ENCODE measurements at places on chromosomes 7 and 10. TPM values are rescaled to one million over a fixed set of nuclear protein-coding genes. Genes with fewer than 3 reads are reported as not detected.

- no peak for DNase-seq
Measured at GRCh38 chr10:25493122-25493893, 318.5 kb downstream of the GPR158 start.

DNA sequence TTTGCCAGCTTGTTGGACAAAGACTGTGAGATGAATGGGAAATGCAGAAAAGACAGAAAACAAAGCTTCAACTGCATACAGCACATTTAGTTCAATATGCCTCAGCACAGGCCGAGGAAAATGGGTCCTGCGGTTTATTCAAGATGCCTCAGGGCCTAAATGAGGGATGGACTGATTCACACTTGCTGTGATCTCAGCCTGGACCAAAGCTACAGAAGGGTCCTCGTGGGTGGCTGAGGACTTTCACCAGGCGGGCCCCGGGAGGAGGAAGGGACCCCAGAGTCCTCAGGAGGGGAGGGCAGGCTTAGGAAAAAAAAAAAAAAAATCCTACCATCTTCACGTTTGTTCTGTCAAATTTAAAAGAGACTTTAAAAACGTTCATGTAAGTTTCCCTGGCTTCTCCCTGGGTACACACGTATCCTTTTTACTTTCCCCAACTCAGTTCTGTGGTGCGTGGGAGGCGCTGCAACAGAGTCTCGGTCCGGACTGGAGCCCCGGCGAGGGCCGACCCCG, 624 bp upstream of the ZNF783 start:
- no peak for DNase-seq

GRCh38 chr10:1233031-1233430, 176.8 kb downstream of the WDR37 start:
- no peak for DNase-seq

GRCh38 chr10:101285519-101286070, 56.3 kb upstream of the LBX1 start:
- DNase-seq: no peak

DNA sequence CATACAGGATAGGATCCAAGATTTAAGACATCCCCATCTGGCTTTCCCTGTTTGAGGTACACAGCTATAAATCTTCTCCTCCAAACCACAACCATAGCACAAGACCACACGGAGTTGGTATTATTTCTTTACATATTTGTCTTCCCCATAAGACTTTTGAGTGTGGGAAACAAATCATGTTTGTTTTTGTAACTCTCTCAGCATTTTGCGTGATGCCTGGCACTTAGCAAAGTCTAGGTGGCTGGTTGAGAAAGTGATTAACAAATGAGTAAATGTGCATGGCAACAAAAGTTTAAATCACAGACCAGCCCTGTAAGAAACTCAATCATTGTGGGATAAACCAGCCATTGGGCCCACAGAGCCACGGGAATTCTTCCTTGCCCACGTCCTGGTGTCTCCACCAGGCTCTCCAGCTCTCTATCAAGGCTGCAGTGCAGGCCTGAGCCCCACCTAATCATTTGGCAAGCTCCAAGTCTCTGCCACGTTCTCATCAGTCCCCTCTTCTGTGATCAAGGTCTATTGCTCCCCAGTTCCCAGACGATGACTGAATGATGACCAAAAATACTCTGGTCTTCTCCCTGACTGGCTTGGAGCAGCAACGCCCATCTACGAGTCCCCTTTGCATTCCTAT, 317.8 kb downstream of the TNS3 start:
- DNase-seq: no peak

GRCh38 chr10:48271047-48271730, 3.3 kb downstream of the FRMPD2 start:
- DNase-seq: no peak

DNA sequence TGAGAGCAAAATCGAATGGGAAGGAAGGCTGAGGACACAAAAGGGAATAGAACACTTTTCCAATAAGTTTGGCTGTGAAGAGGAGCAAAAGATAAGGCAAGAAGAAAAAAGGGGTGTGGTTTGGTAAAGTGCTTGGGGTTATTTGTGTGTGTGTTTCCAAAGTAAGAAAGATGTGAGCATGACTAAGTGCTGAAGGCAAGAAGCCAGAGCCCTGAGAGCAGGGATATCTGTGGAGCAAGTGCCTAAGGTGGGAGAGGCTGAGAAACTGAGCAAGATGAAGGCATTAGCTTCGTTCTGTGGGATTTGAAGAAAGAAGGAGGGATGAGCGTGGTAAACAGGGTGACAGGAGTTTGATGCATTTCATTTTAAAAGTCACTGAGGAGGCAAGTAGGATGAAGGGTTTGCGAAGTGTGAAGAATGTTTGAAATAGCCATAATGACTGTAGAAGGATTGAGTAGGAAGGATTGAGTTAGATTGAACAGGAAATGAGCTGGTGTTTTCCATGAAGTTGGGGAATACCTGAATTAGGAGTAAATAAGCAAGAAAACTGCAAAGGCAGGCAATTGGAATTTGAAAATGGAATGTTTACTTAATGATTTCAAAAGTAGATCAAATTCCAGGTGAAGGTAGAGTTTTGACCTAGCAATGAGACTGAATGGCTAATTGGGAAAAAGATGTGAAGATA, 19.9 kb upstream of the SP4 start:
- DNase-seq: no peak

DNA sequence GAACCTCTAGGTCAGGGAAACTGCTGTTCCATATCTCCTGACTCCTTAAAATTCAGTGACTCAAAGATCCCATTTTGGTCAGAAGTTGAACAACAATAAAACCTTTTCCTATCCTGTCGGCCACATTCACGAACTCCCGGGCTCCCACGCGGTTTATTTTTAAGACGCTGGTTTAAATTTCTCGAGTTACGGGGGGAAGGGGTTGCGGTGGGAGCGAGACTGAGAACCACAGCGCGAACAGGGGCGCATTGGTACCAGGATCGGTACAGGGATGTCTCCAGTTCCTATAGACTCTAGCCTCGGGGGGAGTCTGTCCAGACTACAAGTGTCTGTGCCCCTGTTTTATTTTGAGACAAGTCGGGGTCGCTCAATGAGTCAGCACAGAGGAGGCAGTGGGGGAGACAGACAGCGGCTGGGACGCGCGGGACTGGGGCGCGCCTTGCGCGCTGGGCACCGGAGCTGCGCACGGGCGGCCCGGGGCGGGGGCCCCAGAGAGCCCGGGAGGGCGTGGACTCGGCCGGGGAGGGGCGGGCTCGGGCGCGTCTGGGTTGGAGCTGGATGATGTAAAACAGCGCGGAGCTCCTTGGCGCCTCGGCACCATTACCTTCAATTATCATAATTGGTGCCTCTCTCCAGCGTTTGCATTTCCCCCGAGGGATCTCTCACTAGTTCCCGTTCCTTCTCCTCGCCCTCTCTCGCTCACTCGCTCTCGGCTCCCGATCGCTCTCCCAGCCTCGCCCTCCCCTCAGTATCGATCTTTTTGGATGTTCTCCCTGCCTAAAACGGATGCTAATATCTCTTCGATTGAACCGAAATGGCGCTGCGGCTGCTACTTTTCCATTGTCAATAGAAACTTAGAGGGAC, 8.7 kb upstream of the BAMBI start:
- no peak for DNase-seq

DNA sequence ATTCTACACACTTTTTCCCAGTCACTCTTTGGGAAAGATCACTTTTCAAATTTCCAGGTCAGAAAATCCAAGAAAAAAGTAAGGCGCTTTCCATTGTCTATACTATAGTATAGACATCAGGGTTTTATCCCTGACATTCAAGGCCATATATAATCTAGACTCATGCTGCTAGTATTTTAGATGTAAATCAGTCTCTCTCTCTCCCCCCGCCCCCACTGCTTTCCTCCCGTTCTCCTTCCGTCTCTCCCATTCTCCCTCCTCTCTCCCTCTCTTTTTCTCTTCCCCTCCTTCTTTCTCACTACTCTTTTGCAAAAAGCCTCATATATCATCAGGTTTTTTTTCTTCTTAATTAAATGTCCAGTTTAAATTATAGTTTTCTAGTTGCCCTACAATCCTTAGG, 154.8 kb downstream of the PHF14 start:
- DNase-seq: no peak

DNA sequence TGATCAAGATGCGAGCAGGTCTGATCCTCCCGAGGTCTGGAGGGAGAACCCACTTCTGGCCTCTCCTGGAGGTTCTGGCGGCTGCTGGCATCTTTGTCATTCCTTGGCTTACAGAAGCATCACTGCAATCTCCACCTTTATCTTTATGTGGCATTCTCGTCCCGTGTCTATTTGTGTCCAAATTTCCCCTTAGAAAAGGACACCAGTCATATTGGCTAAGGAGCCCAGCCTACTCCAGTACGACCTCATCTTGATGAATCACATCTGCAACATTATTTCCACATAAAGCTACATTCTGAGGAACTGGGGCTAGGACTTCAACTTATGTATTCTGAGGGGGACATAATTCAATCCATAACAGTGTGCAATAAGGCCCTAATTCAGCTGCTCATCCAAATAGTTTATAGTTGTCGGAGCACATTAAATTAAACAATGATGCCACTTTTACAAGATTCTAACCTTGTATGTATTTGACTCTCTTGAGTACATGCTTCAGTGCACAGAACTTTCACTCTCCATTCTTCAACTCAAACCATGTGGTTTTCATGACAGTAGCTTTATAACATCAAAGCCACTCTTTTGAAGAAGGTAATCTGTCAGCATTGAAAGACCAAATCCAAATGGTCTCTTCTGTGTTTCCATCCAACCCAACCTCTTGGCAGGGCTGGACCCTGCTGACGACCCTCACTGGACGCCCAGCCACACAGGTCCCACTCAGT, 86.2 kb upstream of the DDC start:
- DNase-seq: no peak

DNA sequence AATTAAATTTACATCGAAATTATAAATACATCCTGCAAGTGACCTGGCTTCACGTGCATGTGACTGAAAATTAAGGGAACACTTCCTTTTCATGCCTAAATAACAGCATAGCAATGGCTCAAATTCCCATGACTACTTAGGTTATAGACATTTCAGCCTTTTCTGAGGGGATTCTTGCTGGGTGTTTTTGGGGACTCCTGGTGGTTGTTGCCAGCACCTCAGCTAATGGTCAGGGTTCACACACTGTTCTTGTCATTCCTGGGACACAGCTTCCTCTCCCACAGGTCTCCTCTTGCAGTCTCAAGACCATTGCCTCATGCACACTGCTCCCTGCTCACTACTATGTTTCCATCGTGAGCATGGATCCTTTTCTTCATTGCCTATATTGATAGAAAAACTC, 148.9 kb upstream of the GLI3 start:
- no peak for DNase-seq

Gene SPAM1
- total RNA-seq: not detected

Gene IRF5
- 5.3 TPM for total RNA-seq

Gene WEE2
- total RNA-seq: 0.42 TPM

Gene CCAR1
- 57.1 TPM for total RNA-seq

Gene FGFR2
- 61.9 TPM for total RNA-seq

Gene LEP
- total RNA-seq: not detected
